ENCODE measurements at places on chromosomes 2 and 18. TPM values are rescaled to one million over a fixed set of nuclear protein-coding genes. Genes with fewer than 3 reads are reported as not detected.

Gene GPR17
- total RNA-seq = not detected

Gene EHBP1
- 26.3 TPM for total RNA-seq

Gene KCNE4
- not detected for total RNA-seq

Gene SLC30A3
- total RNA-seq = 13.5 TPM

Gene TLX2
- total RNA-seq = not detected

Gene DSG4
- not detected for total RNA-seq

Gene RAMP1
- not detected for total RNA-seq

Gene SLC14A1
- 44.9 TPM for total RNA-seq

DNA sequence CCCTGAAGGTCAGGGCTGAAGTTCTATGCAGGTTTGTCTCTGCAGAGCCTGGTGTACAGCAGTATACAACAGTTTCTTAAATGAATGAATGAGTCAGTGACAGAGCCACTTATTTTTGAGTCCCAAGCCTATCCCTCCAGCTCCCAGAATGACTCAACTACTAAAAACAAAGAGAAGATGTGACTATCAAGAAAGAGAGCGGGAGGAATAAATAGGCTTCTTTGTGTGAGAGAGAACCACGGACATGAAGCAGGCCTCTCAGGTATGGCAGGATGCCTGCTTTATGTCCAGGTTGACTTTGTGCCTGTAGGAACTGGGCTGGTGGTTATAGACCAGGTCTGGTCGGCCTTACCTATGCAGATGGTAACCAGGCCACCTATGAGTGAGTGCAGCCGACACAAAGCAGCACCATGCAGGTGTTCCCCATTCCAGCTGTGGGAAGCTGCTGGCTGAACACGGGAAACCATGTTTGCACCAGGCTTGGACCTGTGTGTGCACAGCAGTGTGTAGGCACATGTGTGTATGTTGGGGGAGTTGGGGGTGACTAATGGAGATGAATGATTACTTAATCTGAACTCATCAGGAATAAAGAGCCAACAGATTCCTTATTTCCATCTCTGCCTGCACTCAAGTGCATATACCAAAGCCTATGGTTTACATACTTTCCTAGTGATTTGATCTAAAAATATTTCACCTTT lies 171.0 kb downstream of the OSR1 start:
- peak; percentile 96 for DNase-seq

DNA sequence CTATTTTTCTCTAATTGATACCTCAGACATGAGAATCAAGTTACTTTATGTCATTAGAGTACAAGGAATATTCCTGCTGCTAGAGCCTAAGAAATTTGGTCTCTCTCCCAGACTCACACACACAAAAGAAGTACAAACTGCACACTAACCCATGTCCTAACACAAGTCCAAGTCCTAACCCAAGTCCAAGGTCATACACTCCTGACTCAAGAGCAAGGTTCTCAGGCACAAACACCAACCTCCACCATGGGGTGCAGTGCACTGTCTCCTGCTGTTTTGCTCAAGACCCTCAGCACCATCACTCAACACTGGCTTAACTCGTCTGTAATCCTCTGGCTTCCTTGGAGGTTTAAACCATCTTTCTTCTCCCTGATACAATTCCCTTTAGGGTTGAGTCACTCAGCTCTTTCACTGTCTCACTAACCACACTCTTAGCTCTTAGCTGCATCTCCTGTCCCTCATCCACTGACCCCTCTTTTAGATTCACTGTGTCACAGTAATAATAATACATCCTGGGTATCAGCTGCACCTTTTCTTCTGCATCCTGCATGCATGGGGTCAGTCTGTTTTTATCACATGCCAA lies 129.8 kb downstream of the BCL2L11 start:
- no peak for DNase-seq

DNA sequence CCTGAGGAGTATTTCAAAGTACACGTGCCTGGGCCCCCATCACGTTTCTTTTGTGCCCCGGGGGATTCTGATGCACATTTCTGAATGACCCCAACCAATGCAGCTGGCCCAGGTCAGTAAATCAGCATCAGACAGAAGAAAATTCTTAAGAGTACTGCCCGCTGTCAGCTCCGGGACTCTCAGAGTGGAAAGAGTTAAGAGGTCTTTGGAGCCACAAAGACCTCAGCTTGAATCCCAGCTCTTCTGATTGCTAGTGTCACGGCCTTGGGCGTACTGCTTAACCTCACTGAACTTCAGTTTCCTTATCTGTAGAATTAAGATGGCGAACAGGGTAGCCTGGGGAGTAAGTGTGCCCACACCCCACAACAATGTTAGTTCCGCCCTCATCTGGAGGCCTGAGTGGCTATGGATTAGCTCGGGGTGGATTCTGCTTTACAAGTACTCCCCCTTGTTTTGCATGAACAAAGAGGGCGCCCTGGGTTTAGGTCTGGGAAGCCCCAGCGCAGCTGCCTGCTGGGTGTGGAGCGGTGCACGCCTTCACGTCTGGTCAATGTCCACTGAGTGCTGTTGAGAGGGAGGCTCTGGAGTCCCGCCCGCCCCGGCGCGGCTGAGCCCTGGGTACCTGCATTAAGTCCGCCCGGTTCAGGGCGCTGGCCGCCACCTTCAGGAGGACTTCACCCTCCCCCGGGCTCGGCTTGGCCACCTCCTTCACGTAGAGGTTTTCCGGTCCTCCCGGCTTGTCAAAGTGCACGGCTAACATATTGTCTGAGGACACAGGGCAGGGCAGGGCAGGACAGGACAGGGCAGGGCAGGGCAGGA lies 858 bp downstream of the TP53I3 start:
- DNase-seq = peak; percentile 92

- DNase-seq = no peak
Measured at GRCh38 chr2:122639711-122640110, 884.3 kb downstream of the TSN start.

DNA sequence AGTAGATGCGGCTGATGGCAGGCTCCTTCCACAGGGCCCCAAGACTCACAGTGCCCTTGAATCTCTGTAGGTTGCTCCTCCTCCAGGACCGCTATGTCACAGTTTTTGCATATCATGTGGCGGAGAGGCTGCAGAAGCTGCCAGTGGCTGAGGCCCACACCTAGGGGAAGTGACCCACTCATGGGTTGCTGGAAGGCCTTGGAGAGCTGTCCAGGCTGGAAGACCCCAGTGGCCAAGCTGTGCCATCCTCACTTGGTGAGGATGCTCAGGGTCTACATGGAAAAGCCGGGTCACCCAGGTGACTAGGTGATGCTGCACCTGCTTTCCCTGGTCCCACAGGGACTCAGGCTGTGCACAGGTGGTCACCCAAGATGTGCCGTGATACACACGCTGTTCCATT lies 90.6 kb downstream of the SEPTIN10 start:
- no peak for DNase-seq

- DNase-seq = no peak
Measured at GRCh38 chr2:19231625-19232024, 126.8 kb downstream of the OSR1 start.

DNA sequence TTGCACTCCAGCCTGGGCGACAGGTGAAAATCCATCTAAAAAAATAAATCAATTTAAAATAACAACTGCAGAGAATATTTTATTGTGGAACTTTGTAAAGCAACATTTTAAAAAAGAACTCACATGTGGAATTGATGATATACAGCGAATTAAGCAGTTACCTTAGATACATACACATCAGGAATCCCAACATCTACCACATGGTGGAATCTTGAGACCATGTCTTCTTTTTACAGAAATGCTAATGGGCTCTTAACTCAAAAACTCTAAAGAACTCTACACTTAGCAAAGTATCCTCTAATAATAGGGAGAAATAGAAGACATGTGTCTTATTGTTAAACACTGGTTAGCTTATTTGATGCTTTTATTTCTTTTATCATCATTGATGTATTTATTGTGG lies 373.6 kb downstream of the CDH7 start:
- DNase-seq = no peak

DNA sequence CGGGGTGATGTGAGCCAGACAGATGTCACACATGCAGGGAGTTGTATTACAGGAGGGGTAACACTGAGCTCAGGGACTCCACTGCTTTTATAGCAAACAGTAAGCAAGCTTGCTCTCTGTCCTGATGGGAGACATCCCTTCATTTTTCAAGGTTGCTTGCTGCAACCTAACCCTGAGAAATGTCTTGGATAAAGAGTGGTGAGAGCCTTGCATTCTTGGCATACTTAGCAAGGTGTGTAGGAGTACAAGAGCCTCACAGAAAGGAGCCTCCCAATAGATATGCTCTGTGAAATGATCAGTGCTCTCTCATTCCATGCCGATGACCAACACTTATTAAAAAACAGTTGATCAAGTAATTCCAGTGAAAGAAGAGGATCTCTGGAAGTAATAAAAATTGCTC lies 8.1 kb downstream of the PFN4 start:
- peak; percentile 12 for DNase-seq

GRCh38 chr2:182907081-182907830 lies 40.8 kb upstream of the FRZB start:
- DNase-seq = peak; percentile 19

DNA sequence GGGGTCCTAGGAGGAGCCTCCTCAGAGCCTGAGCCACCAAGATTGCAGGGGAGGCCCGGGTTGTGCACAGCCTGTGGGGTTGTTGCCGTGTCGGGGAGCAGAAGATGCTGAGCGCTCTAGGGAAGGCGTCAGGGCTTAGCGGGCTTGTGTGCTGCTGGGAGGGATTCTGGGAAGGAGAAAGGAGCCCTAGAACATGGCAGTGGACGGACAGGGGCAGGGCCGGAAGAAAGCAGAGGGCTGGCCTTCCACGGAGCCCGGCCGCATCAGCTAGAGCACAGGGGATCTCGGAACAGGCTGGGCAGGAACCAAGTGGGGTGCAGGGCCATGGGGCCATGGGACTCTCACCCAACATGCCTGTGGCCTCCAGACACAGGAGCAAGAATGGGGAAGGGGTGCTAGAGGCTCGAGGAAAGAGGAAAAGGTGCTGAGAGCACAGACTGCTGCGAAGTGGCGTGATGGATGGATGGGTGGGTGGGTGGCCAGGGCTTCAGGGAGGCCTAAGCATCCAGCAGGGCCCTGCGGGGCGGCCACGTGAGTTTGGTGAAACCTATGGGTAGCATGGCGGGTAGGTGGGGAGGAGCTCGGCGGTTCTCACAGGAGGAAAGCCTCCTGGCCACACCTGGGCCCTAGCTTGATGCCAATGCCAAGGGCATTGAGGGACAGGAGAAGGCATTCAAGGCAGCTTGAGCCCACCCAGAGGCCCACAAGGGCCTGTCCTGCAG lies 35.8 kb downstream of the MTERF4 start:
- DNase-seq = no peak

DNA sequence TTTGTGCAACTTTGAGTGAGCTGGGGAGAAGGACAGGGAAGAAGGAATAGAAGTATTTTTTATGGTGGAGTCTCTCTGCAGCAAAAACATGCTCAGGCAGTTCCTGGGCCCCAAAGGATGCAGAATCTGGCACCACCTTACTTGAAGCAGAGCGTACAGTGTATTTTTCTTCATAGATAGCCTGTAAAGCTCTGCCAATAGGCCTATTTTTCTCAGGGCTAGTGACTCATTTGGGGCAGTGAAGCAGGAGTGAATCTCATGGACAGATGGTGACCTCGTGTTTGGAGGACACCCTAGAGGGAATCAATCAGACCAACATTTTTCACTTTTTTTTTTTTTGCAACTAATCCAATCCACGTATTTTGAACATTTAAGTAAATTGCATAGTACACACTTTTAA lies 268.1 kb upstream of the CXCR4 start:
- no peak for DNase-seq

DNA sequence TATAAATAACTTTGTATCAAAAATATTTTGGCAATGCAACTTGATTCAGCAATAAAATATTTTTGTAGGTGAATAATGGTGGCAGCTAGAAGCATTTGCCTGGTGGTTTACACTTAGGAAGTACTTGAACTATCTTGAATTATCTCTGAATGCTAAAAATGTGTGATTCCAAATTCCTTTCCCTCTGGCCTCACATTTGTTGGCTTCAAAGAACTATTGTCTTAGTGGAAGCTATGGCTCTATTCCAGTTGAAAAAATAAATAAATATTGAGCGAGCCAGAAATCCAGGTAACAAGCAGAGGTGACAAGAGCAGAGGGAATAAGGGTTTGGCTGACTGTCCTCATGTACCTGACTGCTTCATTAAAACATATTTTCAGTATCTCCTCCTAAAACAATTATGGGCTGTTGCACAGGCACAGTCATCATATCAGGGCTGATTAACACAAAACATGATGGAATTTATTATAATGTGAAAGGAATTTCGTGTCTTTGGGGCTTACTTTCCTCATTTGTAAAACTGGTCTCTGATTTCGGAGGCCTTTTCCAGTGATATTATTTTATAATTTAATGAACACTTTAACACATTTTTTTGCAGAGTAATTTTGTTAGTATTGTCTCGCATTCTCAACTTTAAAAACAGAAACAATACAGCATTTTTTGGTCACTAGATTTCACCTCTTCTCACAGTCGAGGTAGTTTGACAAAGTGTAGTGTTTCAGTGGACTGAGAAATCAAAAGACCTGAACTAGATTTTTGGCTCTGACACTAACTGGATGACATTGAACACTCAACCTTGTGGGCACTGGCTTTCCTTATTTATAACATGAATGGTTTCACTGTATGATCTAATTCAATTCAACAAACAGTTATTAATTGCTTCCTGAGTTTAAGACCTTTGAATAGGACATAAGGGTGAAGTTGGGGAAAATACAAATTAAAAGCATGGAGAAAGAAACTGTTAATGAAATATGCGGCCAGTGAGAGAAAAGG lies 7.8 kb upstream of the CAVIN2 start:
- DNase-seq = no peak

- DNase-seq = no peak
Measured at GRCh38 chr2:64809216-64809615, 155.5 kb upstream of the SERTAD2 start.

GRCh38 chr2:8457092-8457481 lies 224.8 kb upstream of the ID2 start:
- DNase-seq = no peak

- DNase-seq = no peak
Measured at GRCh38 chr2:75003773-75004172, 45.3 kb downstream of the POLE4 start.

Data from HT1080 (cell line).